ENCODE measurements at places on chromosomes 5 and 9.

GRCh38 chr5:92519811-92520632 is 1061.0 kb downstream of the NR2F1-AS1 start:
- DNase-seq: no peak

DNA sequence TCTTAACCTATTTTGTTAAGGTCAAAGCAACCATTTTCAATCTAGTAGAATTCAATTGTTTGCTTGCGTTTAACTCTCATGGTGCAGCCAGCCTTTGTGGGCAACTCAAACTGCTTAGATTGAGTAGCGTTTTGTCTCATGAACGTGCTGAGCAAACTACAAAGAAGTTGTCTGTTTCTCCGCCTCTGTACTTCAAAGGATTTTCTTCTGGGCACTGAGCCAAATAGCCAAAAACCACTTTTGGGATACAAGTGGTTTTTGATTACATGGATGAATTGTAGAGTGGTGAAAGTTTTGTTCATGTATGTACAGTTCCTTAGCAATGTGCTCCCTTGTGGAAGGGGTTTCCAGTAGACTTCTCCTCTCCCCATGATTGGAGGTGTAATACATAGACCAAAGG is 122.9 kb downstream of the CFAP90 start:
- no peak for DNase-seq

DNA sequence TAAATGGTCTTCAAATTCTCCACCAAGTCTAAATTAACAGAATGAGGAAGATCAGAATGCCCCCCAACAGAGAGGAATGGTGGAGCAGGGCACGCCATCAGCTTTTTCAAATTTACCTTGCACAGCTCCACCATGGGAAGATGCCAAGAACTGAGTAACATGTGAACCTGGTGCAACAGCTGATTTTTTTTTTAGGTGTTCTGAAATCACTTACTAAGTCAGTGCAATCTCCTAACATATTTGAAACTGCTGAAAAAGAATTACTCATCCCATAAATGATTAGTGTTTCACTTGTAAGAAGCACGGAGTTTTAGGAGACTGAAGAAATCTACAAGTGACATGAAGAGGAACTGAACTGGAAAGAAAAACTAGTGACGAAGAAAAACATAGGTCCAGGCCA is 5.1 kb downstream of the TMEM245 start:
- DNase-seq: no peak

DNA sequence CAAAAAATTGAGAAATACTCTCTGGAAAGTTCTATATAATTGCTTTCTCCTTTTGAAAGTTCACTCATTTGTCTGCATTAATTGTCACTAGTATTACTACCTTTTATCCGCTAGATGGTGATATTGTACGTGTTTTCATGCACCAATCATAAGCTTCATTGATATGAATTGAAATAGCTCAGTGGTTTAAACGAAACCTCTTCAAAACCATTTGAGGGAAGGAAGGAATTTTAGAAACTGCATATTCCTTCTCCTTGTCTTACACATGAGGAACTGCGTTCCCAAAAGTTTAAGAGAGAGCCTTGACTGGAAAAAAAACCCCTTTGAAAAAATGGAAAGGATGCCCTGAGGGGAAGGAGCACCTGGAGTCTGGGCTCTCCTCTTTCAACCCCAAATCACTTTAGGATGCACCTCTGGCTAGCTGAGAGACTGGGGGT is 98.6 kb downstream of the YTHDC2 start:
- DNase-seq: no peak

- DNase-seq: no peak
These were observed 84.7 kb upstream of the TNFSF8 start for GRCh38 chr9:115015018-115015635.

- no peak for DNase-seq
These were observed 86.9 kb downstream of the GNAQ start for GRCh38 chr9:77944556-77945243.

DNA sequence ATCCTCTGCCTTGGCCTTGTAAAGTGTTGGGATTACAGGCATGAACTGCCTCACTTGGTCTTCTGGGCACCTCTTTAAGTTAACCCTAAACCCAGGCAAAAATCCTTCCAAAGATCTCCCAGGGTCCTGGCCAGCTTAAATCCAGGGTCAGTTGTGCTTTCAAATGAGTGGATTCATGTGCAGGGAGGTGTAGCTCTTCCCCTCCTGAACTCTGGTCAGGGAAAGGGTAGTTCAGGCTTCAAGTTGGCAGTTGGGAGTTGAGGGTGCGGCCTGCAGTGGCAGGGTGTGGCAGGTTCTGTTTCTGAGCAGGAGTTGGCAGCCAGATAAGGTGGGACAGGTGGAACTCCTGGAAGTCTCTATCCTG is 3.6 kb downstream of the HNRNPAB start:
- no peak for DNase-seq

- no peak for DNase-seq
These were observed 43.4 kb downstream of the ERMP1 start for GRCh38 chr9:5789489-5789888.

DNA sequence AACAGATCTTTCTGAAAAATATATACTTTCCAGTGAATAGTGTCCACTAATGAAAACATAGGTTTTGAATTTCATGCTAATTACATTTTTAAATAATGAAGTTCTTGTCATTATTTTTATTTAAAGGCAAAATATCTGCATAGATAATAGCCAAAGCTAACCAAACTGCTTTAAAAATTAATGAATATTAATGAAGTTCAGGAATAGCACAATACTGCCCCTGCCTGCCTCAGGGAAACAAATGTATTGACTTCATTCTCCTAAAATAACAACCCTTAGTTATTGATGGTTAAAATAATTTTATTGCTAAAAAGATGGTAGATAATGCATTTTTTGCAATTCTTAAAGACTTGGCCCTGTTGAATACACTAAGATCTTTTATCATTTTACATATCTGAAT is 103.6 kb upstream of the SSBP2 start:
- no peak for DNase-seq

GRCh38 chr9:69678843-69679538 is 6.8 kb upstream of the APBA1 start:
- DNase-seq: no peak

DNA sequence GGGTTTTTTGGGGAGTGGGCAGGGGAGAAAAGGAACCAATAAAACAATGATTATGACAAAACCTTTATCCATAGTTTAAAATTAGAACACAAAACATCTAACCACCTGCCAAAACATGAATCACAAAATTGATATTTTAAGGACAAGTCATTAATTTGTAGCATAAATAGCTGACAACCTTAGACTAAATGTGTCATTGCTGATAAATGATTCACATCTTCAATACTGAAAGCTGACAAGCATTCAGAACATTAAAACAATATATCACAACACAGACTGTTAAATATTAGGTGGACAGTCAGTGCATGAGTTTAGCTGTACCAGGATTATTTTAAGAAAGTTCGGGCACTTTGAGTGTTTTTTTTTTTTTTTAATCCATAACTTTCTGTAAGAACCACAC is 71.5 kb downstream of the NR3C1 start:
- no peak for DNase-seq

- no peak for DNase-seq
These were observed 1.3 kb upstream of the PROP1 start for GRCh38 chr5:177997319-177997670.

- no peak for DNase-seq
These were observed 897.5 kb downstream of the TLE1 start for GRCh38 chr9:80791836-80792235.

- no peak for DNase-seq
These were observed 49.9 kb upstream of the KCNN2 start for GRCh38 chr5:114311968-114312367.

DNA sequence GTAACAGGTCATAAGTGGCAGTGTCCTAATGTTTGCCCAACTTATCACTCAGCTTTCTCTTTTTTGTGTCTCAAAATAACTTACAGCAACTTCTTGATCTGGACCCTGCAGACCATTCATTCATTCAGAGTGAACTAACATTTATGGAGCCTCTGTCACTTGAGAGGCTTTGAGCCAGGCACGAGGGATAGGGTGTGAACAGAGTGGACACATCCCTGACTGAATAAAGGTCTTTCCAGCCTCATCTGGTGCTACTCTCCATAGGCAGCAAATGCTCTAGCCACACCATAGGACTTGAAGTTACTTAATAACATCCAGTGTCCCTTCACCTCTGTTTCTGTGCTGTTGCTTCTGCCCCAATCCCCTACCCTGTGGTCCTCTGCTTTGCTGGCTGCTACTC is 212.1 kb upstream of the FBN2 start:
- no peak for DNase-seq

Data from activated CD4-positive, CD25-positive, alpha-beta regulatory T cell (primary cell).